MCF 10A (cell line): ENCODE measurements at places on chromosomes 12 and 14. TPM values are rescaled to one million over a fixed set of nuclear protein-coding genes. Genes with fewer than 3 reads are reported as not detected.
A peak's percentile ranks its signal among the peaks of the same experiment; 100 is the strongest.

KRT83 gene
- 12.2 and 14.5 TPM in 2 replicates for total RNA-seq

HOXC9 gene
- 5.2 and 6.0 TPM in 2 replicates for total RNA-seq

DNA sequence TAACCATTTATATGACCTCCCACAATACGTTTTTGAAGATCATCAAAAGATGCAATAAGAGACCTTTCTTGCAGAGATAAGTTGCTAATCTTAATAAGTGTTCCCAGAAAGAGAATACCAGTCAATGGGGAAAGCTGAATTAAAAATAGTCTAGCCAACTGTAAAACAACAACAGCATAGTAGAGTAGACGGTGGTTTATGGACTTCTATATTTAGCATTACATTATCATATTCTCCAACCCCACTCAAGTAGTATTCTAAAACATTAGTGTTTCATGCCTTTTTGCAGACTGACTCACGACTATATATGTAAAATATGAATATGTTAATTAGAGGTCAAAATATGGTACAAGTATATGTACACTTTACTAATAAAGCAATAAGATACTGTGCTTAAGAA, 218.9 kb downstream of the MED13L start:
- DNase-seq, result no peak

GRCh38 chr14:57848353-57848752, 17.5 kb downstream of the SLC35F4 start:
- no peak for DNase-seq

- no peak for DNase-seq
These were observed 3.6 kb upstream of the TTC7B start for GRCh38 chr14:90819734-90820393.

GRCh38 chr12:92425165-92425564, 277.6 kb upstream of the PLEKHG7 start:
- DNase-seq, result no peak

DNA sequence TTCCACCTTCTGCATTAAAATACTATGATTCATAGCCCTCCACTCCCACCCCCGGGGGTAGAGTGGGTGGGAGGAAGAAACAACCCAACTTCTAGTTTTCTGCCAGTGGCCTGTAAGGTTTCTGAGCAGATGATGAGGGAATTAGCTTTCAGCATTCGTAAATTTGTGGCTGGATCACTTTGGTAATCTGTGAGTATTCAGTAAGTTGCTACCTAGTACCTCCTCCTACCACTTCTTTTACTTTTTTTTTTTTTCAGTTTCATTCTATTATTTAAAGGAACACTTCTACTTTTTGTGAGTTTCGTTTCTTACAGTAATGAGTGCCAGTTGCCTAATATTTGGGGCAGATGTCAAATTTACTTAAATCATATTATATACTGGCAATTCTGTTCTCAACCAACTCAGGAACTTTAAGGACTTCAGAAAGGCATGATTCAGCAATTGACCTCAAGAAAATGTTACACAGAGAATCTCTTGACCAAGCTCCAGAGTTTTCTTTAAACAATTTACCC, 42.4 kb upstream of the EMP1 start:
- peak; percentile 47 for DNase-seq

- DNase-seq, result peak; percentile 87
These were observed 4.2 kb upstream of the AJUBA start for GRCh38 chr14:22986508-22987054.
